Keratinocyte (primary cell): ENCODE measurements at places on chromosomes 5 and 9. TPM values are rescaled to one million over a fixed set of nuclear protein-coding genes. Genes with fewer than 3 reads are reported as not detected.

Gene IFNB1
- polyA plus RNA-seq = 0.07 TPM in 1 of 3 replicates, not detected in the others

Gene WNT8A
- polyA plus RNA-seq = not detected in 3 replicates

Gene GPR150
- polyA plus RNA-seq = 0.07 to 0.08 TPM (median 0.07 TPM) in 3 replicates

GRCh38 chr5:116585227-116585626 is 10.6 kb upstream of the SEMA6A start:
- DNase-seq = no peak

DNA sequence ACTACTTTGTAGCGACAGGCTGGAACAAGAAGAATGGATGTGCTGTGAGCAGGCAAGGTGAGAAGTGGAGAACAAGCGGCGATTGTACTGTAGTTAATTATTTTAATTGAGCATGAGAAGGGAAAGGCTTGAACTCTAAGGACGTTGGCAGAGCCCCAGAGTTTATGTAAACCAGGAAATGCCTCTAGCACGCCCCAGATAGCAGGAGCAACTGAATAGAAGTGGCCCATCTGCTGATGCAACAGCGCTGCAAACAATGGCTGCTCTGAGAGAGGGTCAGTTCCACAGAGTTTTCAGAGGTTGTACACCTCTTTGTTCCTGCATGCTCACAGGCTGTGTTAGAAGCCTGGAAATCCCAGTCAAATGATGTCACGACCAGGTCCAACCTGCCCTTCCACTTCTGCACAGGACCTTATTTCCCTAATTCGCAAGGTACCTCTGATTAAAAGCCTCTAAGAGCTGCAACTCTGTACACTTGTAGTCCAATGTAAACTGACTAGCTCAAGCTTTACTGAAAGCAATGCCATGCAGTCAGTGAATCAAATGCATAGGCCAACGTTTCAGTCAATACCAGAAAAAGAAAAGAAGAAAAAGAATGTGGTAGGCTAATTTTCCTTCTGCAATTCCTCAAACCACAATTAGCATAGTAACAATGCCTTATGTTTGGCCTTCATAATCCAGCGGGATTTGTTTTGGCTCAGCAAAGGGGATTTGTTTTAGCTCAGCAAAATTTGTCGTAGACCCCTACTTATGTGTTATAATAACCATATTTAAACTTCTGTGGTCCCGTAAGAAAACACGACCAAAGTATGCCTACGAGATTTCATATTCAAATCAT is 119.6 kb upstream of the RETREG1 start:
- no peak for DNase-seq

- DNase-seq = no peak
Measured at GRCh38 chr9:22079873-22080341, 70.8 kb upstream of the CDKN2B start.

DNA sequence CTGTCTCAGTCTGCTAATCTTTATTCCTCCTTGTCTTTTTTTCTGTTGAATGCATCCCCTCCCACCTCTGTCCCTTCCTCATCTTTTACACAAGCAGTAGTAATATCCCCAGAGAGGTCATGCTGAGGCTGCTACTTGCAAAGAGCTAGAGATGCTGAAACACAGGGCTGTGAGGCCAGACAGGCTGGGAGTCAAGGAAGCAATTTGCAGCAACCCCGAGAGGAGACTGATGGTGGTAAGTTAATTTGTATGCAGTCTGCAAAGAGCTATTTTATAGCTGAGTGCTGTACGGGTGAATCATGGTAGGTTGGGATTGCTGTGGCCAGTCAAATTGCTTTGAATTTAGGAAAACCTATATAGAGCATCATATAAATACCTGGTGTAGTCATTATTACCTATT is 90.2 kb upstream of the SLC24A2 start:
- DNase-seq = no peak

- no peak for DNase-seq
Measured at GRCh38 chr5:177988989-177989625, 6.9 kb downstream of the PROP1 start.

DNA sequence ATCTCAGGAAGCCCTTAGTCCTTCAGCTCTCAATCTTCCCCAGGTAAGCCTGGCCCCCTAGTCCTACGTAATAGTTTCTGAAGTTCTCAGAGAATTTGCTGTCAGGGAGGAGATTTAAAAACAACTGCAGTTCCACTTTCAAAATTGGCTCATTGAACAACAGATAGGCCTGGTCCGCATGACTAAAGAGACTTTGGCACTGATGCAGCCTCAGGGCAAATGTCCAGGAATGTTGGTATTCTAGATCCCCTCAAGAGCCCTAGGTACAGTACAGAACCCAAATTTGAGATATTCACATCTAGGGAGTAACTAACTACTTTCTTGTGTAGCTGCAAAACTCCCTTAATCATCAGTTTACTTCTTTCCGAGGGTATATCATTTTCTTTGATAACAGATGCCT is 162.8 kb downstream of the GABRG2 start:
- DNase-seq = no peak

DNA sequence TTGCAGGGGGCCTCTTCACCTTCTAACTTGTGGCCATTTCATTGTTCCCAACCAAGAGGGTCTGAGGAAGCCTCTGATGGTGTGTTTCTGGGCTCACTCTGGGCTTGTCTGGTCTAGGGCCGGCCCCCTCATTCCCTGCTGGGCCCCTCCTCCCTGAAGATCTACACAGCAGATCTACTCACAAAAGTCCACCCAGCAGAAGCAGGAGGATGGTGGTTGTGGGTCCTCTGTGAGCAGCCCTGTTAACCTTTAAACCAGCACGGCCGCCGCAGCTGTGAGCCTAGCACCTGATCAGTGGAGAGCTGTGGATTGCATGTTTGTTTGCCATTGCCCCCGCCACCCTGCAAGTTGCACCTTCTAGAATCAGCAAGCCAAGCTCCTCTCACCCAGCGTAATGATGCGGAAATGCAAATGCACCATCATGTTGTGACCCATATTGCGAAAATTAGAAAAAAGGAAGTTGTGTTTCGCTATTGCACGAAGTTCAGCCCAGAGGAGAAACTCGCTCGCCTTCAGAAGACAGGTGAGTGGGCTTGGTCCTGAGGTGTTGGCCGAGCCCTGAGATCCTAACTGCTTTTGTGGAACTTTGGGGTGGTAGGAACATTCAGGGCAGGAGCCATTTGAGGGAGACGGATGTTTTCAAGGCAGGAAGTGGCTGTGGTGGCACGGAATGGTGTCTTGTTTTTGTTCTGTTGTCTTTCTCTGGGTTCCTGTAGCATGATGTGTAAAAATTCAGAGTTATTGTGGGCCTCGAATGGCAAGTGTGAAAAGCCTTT is 16.7 kb downstream of the FGD3 start:
- DNase-seq = no peak

- no peak for DNase-seq
Measured at GRCh38 chr9:114413861-114414301, 26.1 kb upstream of the AKNA start.
